Aorta (tissue), 5 donors: ENCODE measurements at places on chromosomes 4 and X. TPM values are rescaled to one million over a fixed set of nuclear protein-coding genes. Genes with fewer than 3 reads are reported as not detected.

The HSFX1 gene
- 1.3 TPM for polyA plus RNA-seq

The ABCE1 gene
- 21.4 TPM for polyA plus RNA-seq

The MAGEA10 gene
- polyA plus RNA-seq, result not detected

The ABCD1 gene
- polyA plus RNA-seq, result 9.9 TPM
